T follicular helper cell (primary cell): ENCODE measurements at places on chromosomes 11 and 22.

DNA sequence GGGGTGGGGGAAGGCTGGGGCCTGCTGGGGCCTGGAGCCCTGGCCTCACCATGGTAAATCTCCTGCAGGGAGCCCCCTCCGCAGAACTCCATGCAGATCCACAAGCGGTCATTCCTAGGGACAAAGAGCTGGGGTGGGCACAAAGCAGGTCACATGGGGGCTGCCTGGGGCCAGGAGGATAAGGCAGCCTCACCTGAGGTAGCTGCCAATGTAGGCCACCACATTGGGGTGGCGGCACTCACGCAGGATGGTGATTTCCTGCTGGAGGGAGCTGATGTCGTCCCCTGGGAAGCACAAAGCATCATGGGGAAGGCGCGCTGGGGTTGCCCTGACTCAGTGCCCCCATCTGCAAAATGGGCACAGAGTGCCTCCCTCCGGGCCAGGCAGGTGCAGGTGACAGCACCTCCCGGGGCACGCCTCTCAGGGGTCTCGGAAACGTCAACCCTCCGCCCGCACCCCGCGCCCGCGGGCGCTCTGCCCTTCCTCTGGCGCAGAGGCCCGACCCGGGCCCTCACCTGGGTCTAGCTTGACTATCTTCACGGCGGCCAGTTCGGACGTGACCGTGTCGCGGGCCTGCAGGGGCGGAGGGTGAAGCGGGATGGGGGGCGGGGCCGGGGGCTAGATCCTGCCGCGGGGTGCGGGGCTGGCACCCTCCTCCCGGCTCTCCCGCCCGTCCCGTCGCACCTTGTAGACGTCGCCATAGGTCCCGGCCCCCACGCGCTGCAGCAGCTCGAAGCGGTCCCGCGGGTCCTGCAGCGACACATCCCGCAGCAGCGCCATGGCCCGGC, 450 bp downstream of the MAP4K2 start:
- no peak for DNase-seq

DNA sequence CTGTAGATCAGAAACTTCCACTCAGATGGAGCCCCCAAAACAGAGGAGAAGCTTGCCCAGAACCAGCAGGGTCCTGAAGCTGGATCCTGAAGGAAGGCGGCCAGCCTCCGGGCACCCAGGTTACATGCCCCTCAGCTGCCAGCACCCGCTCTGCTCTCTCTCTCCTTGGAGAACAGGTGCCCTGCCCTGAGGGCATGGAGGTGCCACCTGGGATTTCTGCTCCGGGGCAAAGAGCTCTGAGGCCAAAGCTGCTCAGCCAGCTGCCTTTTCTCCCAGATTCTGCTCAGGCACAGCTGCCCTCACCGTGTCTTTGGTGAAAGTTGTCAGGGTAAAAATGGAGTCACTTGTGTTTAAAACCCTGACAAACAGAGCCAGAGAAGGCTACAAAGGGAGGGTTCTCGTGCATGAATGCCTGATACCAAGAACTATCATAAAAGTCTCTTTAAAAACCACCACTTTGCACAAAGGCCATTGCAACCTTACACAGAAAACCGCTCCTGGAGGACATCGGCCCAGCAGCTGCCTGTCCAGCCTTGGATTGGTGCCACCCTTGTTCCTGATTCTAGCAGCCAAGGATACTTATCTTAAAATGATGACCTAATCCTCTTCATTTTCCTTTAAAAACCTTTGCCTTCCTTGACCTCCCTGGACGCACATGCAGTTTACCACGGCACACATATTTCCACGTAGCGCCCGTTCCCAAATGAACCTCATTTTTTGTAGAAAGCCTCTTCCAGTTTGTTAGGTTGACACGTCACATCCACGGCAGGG, 140.0 kb downstream of the CACNA1I start:
- no peak for DNase-seq

- no peak for DNase-seq
Measured at GRCh38 chr11:8260202-8260966, 3.3 kb downstream of the LMO1 start.

DNA sequence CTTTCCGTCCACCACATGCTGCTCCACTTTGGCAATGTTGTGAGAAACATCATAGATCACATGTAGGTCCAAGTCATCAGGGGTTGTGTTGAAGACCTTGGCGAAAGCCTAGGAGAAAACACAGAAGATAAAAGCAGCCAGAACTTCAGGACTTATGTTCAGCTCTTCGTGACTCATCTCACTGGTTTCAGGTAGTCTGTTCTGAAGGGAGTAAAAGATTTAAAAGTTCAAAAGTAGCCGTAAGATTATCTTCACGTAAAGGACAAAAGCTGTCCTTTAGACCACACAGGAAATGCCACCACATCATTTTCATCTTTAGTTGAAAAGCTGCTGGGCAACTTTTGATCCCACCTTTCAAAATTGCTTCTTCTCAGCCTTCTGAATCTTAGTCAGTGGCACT, 16.9 kb downstream of the RTCB start:
- DNase-seq, result no peak

DNA sequence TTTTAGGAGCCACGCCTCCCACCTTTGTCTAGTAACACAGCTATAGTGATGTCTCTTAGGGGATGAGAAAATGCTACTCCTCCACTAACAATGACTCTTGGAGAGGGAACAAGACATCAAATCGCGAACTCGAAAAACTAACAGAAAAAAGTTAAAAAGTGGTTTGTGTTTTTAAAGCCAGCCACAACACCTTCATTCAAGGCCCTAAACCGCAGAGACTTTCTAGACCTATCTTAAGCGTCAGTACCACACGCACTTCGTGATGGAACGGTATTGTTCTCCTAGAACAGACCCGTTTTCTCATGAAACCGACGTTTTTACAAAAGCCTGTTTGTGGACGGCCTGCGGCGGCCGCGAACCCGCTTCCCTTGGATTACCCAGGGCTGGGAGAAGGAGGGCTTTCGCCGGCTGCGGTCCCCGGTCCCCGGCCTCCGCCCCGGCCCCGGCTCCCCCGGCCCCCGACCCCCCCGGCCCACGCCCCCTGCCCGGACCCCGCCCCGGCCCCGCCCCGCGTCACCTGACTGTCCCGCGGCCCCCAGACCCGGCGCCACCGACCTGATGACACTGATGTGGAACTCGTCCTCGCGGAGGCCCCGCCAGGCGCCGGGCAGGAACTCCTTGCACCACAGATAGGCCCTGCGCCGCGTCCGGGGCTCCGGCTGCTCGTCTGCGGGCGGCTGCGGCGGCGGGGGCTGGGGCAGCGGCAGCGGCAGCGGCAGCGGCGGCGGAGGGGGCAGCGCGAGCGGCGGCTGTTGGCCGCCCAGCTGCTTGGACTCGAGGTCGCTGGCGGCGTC, 718 bp downstream of the CHKA start:
- DNase-seq, result peak; percentile 30

DNA sequence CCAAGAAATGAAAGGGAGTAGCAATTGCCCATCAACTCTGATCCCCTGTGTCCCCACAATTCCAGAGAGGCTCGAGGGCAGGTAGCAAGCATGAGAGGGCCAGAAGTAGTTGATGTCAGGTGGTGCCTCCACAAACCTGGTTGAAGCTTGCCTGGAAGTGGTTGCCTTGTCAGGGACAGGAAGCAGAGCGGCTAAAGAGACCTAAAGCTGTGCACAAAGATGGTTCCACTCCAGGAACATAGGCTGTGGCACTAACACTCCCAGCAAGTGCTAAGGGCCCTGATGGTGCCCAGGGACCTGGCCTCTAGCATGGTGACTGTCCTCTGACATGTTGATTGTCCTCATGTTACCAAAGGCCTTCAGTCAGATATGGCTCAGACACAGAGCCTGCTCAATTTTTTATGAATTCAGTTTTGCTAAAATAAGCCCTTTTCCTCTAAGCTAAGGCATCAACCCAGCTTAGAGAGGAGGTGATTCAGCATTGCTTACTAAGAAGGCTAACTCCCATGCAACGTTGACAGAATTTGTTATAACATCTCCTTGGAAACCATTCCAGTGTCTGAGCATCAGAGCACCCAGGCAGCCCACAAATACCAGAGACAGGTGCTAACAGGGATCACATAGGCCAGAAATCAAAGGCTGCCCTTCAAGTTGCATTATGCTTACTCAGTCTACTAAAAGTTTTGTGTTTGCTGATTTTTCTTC, 196.3 kb upstream of the ARHGAP20 start:
- no peak for DNase-seq

GRCh38 chr11:26583550-26583949, 11.5 kb upstream of the MUC15 start:
- DNase-seq, result no peak

GRCh38 chr11:133271206-133271605, 261.1 kb downstream of the OPCML start:
- no peak for DNase-seq

DNA sequence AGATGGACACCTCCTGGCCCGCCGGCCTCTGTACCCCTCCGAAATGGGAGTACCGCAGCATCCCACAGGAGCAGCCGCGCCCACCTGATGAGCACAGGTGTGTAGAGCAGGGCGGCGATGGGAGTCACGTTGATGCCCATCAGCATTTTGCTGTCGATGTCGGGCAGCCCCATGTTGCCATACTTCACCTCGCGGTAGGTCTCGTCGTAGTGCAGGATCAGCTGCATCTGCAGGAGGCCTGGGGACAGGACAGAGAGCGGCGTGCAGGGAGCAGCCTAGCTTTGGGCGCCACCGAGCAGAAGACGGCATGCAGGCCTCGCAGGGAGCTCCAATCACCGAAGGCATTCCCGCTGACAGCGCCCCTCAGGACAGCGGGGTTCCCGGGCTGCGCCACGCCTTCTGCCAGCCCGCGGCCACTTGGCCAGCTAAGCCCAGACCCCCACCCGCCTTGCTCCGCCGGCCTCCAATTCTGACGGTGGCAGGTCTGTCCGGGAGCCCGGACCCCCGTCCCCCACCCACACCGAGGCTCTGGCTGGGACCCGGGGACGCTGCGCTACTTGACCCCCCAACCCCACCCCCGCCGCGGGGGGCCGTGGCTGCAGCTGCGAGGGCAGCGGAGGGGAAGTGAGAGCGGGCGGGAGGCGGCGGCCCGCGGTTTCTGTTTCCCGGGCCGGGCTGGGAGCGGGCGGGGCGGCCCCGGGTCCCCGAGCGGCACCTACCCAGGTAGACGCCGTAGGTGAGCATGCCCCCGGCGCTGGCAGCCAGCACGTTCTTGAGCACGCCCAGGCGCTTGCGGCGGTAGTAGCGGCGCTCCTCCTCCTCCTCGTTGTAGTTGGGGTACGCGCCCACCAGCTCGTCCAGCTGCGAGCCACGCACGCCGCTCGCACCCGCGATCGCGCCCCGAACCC, 705 bp downstream of the UNC93B1 start:
- DNase-seq, result peak; percentile 44

DNA sequence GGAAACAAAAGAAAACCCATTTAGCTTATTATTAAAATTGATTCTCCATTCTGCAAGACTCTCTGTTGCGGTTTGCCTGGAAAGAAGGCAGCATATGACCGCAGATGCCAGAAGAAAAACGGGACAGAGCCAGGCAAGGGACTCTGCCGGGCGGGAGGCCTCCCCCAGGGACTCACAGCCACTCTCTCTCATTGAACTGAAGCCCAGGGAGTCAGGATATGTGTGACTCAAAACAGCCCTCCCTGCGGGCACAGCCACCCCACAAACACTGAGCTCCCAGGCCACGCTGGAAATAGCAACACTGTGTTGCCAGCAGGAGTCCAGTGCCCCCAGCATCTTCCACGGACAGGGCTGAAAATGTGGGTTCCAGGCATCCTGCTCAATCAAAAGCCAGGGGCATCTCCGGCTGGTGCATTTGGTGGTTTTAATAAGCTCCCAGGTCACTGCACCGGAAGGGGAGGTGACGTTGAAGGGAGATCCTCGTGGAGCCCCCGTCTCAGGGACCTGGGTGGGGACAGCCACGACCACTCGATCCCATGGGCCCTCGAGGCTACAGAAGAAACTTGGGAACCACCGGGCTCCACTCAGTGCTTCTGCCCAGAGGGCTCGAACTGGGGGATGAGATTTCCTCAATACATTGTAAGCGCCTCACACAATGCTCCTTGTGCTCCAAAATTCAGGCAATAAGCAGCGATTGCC, 624.5 kb downstream of the TBC1D22A start:
- DNase-seq, result no peak

DNA sequence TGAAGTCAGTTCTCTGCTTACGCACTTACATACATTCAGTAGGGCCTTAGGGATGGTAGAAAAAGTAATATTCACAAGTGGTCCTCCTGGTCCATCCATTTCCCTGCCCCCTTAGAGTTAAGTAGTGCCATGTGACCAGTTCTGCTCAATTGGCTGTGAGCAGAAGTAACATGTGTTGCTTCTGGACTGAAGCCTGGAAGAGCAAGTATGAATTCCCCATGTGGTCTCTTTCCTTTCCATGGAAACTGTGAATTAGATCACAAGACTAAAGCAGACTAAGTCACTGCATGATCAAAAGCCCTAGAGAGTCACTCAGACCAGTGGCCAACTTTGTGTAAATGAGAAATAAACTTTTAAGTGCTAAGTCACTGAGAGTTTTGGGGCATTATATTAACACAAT, 341.7 kb upstream of the CADM1 start:
- DNase-seq, result no peak

DNA sequence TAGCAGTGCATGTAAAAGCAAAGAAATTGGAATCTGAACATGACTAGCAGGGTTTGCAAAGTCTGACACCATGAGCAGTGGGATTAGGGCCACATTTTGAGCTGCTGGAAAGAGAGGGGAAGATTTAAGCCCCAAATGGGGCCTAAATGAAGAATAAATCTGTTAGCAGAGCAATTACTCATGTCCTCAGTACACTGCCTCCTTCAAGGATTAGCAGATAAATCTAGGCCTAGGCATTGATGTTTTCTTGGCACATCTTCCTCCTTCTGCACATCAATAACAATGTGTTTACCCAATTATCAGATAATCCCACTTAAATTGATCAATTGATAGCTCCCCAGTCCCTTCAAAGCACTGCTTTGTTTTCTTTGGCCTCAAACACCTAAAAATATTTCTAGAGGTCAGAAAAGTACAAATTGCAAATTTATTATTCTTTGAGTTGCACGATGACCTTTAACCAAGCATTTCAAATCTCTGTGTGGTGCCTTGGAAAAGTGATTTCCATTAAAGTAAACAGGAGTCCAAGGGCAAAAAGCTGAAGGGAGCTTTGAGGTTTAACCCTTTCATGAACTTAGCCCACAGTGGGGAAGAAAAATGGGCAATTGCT, 514.7 kb upstream of the CHORDC1 start:
- no peak for DNase-seq

DNA sequence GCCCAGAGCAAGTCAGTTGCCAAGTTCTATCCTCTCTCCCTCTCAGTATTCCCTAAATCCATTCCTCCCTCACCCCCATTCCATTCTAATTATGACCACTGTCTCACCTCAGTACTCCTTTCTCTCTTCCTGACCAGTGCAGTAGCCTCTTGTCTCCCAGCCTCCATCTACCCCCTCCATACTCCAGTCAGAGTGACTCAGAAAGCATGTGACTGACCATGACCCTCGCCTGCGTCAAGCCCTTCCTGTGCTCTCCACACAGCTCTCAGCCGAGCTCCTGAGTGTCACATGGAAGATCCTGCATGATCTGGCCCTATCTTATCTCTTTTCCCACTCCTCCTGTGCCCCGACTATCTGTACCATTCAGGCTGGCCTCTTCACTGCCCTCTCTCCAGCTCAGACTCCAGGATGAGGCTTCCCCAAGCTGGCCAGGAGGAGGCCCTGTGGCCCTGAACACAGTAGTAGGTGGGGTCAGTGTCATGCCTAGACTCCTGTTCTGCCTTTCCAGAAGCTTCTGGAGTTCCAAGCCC, 42.6 kb downstream of the NEU3 start:
- no peak for DNase-seq
